T-helper 17 cell (primary cell): ENCODE measurements at places on chromosomes 16 and 17. TPM values are rescaled to one million over a fixed set of nuclear protein-coding genes. Genes with fewer than 3 reads are reported as not detected.

GRCh38 chr16:24075931-24076716 lies 180.0 kb upstream of the CACNG3 start:
- no peak for DNase-seq

DNA sequence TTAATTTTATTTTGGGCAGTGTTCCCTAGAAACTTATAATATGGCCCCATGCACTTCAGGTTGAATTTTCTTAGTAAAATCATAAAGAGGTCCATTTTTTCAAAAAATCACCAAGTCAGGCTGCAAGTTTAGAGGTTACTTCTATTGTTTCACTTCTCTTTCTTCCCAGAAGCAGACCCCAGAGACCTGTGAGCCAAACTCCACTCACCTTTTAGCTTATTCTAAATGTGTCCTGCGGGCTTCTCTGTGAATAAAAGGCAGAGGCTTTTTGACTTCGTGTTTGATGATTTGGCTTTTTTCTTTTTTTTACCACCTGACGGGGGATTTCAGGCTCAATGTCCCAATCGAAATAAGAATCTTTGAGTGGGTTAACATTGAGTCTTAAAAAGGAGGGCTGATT lies 7.4 kb downstream of the PRKCB start:
- DNase-seq: no peak

GRCh38 chr16:57027067-57027466 lies 37.7 kb downstream of the NLRC5 start:
- no peak for DNase-seq

GRCh38 chr17:74528491-74529199 lies 2.6 kb downstream of the CD300LB start:
- no peak for DNase-seq

DNA sequence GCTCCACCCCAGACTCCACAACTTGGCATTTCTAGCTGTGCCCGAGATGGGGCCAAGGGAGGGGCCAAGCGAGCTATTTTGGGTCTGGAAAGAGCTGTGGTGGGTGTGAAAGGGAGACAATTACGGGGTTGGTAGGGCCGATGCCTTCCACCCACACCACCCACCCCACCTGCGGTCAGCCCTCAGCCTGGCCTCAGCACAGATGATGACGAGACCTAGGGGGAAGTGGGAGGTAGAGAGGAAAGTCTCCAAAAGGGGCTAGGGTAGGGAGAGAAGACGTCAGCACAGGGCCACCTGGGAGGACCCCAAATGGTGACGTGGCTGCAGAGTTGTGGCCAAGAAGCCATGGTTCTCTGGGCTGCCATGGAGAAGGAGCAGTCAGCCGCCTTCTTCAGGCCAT lies 83.1 kb downstream of the SDK2 start:
- DNase-seq: no peak

- no peak for DNase-seq
These were observed 1.5 kb upstream of the CLEC10A start for GRCh38 chr17:7081341-7082062.

DNA sequence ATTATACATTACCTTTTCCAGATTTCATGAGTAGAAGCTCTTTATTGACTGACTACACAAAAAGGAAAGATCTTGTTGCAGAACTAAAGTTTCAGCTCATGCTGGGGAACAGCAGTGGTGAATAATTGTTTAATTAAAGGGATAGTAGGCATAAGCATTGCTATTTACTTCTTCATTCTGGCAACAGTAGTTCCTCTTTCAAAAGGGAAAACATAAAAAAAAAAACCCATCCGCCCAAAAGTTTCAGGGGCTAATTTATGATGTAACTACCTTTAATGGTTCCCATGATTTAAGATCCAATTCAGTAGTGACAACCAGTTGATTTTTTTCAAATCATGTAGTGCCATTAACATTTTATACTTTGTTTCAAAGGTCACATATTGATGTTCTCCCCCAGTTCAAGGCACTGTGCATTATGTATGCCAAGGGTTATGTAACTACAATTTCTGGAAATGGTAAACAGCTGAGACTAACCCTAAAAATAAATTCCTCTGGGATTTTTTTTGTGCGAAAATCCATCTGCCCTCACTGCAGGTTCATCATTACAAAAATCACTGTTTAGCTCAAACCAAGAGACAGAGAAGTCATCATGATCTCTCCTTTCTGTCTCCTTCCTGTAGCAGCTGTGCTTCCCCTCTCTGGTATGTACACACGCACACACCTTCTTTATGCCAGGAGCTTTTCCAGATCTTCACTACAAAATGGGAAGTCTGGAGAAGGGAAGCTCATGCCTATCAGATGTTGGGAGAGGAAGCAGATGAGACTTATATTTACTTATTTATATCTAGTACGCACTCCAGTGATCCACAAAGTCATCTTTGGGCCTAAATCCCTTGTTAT lies 2.2 kb upstream of the PHLPP2 start:
- DNase-seq: no peak

DNA sequence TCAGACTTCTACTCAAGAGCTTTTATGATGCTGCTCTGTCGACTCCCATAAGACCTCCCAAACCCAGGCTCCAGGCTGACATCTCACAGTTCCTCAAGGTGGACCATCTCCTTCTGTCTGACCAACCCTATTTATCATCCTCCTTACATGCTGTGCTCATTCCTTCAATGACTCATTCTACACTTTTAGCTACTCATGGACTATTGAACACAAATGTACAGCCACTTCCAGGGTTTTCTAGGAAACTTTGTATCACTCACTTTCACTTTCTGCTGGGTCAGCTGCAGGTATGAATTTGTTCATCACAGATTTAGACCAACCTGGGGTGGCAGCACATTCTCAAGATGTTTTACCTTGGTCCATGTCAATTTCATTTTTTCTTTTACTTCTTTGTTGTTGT lies 162.4 kb upstream of the FAM20A start:
- no peak for DNase-seq

DNA sequence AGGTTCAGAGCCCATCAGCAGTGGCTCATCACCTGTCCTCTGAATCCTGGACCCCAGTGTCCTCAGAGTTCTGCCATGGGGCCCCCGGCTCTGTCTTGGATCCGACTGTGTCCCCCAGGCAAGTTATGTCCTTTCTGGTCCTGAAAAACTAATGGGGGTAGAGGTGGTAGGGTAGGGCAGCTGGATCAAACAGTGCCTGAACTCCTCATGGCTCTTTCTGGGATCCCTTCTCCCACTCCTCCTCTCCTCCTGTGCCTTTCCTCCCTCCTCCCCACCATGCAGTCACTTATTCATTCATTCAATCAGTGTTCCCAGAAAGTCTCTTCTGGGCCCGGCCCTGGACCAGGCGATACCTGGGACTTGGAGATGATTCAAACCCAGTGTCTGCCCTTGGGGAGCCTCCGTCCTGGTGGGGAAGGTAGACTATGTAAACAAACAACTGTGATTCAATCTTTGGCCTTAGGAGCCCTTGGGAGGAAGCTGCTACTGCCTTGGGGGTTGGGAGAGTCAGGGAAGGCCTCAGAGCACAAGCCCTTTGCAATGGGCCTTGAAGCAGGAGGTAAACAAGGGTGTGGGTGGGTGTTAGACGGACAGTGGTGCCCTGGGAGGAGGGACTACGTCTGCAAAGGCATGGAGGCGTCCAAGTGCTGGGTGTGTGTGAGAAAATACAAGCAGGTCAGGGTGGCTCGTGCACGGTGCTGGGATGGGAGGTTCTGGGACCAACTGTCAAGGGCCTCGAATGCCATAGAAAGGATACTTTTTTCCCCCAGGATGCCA lies 6.4 kb upstream of the FAM83G start:
- no peak for DNase-seq

DNA sequence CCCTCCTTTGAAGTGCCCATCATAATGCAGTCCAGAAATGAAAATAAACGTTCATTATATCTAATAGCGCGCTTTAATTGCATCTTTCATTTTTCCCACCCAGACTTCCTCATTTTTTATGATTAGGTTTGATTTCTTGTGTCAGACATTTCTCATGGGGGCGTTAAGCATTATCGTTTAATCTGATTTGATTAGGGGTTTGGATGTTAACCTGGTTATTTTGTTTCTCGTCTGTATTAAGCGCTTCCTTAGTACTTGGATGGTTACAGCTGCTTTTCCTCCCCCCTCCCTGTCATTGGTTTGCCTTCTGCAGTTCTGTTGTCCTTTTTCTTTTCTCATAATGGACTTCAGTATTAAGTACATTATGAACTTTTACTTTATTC lies 540 bp downstream of the MFSD11 start:
- DNase-seq: no peak

GRCh38 chr17:63774141-63774968 lies at the start of gene DDX42:
DDX42 (plus strand) TSS chr17:63774170; CDS start chr17:63787050, 12,880 bp downstream.
- peak; percentile 87 for DNase-seq

DNA sequence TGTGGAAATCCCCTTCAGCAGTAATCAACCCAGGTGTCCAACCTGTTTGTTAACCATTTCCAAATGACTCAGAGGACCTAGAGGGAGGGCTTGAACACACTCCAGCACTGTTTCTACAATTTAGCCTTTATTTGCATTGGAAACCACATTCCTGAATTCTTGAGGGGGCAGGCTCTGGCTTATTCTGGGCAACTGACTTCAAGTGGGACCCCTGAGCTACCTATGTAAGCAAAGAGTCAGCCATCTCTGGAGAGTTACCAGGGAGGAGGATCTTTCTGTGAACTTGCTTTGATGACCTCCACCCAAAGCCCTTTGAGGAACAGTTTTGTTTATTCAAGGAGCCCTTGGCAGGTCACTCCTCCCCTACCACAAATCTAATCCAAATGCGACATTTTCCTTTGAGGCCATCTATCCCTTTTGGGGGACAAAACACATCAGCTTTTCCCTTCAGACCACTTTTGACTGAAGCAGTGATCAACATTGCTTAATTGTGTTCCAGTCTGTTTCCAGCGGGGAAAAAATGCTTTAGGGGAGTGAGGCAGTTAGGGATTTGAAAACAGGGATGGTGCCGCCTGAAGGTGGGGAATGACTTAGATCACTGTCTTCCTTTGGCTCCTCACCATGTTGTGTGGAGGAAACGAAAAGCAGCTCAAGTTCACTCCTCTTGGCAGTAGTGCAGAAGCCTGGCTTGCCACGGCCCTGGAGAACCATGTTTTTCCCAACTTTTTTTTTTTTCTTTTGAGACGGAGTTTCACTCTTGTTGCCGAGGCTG lies 46.2 kb downstream of the TUBD1 start:
- no peak for DNase-seq

- DNase-seq: no peak
These were observed 1.1 kb downstream of the PLLP start for GRCh38 chr16:57283214-57283958.

ABCA8 gene
- total RNA-seq: not detected

KIF1C gene
- 15.4 TPM for total RNA-seq

ITGAD gene
- total RNA-seq: not detected

DNA sequence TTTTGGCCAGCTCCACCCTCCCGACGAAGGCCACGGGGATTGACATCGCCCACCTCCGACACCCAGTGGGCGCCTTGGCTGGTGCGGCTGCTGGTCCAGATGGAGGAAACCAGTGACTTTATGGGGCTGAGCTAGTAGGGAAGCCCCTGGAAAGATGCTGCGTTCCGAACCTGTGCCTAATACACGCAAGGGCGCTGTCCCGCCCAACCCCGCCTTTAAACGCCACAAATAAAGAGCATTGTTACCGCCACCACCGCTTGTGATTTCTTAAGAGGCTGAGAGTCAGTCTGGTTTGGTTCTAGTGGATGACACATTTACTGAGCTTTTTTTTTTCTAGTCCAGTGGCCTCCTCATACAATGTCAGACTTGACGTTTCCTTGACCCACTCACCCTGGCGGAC lies 107.9 kb downstream of the AATF start:
- no peak for DNase-seq
